H1 (cell line): ENCODE measurements at places on chromosomes 2 and 18. TPM values are rescaled to one million over a fixed set of nuclear protein-coding genes. Genes with fewer than 3 reads are reported as not detected.

DNA sequence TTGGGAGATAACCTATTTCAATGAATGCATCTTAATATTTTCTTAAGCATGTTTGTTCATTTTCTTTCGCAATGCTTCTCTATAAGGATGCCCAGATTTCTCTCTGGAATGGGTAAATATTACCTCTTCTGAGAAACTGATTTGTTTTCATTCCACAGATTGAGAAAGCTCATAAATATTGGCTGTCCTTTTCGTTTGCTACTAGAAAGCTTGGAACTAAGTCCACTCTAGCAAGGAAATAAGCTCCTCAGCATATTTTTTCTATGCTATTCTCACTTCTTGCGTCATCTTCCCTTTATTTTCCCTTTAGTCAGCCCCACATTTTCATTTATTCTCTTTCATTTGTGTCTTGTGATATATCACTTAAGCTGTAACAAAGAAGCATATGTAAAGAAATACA, 76.3 kb downstream of the ANTXR1 start:
- no peak for DNase-seq

Gene FAM228A
- total RNA-seq, result not detected in 2 replicates

Gene MAP2
- total RNA-seq, result 4.6 and 5.9 TPM in 2 replicates

Gene TUBA3E
- total RNA-seq, result not detected in 2 replicates
